GF-D8 (cell line): ENCODE measurements at places on chromosomes 2 and 18.

- DNase-seq = no peak
Measured at GRCh38 chr2:222311319-222311977, 12.7 kb upstream of the PAX3 start.

DNA sequence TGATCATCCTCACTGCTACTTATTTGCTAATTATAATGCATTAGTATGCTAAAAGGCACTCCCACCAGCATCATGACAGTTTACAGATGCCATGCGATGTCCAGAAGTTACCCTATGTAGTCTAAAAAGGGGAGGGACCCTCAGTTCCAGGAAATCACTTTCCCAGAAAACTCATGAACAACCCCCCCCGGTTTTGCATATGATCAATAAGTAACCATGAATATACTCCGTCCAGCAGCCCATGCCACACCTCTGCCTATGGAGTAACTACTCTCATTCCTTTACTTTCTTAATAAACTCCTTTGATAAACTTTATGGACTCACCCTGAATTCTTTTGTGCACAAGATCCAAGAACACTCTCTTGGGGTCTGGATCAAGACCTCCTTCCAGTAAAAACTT is 86.8 kb downstream of the MALT1 start:
- no peak for DNase-seq

DNA sequence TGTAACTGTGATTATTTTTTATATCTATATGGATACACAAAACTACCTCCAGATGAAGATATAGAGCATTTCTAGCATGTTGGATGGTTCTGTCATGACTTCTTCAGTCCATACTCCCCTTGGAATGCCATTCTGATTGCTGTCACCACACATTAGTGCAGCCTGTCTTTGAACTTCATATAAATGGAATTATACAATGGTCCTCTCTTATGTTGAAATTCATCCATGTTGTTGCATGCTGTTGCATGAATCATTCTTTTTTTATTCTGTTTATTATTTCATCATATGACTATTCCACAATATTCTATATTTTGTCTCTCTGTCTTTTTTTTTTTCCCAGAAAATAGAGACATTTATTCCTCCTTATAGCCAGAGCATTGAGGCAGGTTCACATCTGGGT is 74.1 kb downstream of the OSBPL6 start:
- DNase-seq = no peak

GRCh38 chr18:30527226-30527625 is 515.3 kb downstream of the DSC3 start:
- no peak for DNase-seq

- no peak for DNase-seq
Measured at GRCh38 chr18:65298422-65298821, 452.4 kb upstream of the CDH7 start.

- no peak for DNase-seq
Measured at GRCh38 chr18:58896734-58897508, 32.2 kb downstream of the ZNF532 start.

GRCh38 chr2:107986278-107987217 is at the start of gene SLC5A7:
SLC5A7 (plus strand) TSS chr2:107986524; CDS start chr2:107988156, 1,632 bp downstream.
- no peak for DNase-seq

GRCh38 chr2:102050854-102051391 is 59.2 kb downstream of the IL1R2 start:
- no peak for DNase-seq

GRCh38 chr2:206642075-206643025 is at the start of gene FAM237A:
FAM237A (plus strand) TSS chr2:206642487; CDS start chr2:206644237, 1,750 bp downstream.
- DNase-seq = no peak
